ENCODE measurements at places on chromosomes 12 and 14.

DNA sequence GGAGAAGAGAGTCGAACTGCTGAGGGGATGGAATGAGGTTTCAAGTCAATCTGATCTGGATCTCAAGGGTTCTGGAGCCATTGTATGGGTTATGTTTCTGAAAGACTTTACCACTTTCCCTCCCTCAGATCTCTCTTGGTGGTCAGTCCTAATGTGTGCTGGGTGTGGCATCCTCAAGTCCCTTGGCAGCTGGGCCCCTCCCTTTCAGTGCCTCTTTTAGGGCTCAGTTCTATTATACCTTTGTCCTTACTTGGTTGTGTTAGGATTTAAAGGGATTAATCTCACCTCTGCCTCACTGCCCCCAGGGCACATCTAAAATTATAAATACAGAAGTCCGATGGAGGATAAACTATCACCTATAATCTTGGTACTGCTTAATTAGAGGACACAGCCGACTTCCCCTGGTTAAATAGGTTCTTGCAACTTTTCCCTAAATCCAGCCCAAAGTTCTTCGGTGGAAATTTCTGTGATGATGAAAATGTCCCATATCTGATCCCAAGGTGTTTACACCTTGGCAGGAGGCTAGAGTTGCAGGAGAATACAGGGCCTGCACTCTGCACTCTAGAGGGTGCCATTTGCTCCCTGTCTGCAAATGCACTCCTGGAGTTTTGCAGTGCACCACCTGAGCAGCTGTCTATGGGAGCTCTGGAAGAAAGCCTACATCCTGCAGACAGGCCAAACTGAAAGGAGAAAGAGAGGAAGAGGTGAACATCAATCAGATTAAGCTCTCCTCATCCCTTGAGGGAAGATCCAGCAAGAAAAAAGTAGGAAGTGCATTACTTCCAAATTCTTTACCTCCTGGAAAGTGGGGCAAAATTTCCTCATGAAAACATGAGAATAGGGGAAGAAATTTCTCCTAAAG is 106.8 kb downstream of the NUAK1 start:
- no peak for DNase-seq

DNA sequence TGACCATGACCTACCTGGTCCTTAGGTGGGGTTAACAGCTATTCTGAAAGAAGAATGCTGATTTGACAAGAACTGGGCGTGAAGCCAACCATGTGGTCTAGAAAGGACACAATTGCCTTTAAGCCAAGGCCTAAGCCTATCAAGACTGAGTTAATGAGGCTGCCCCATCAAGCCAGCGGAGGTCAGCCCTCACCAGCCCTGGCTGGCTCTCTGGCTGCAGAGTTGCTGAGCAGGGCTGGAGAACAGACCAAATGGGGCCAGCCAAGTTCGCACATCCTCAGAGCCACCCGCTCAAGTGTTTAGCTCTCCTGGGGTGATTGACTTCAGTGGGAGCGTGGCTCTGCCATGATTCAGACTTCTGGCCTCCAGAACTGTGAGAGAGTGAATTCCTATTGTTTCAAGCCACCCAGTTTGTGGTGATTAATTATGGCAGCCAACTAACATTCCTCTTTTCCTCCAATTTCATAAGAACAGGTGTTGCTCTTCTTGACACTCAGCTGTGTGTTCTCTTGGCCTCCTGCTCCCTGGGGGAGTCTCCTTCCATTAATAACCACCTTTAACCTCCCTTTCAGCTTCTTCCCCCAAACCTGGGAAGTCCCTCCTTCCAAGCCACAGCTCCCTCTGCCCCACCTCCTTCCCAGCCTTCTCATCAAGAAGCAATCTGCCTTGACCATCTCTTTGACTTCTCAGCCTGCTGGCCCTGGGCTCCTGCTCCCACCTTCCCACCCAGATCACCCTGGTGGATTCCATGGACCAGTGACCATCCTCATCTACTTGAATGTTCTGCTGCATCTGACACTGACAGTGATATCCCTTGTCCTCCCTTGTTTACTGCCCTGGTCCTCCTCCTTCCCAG is 5.3 kb upstream of the SERPINA5 start:
- DNase-seq = no peak

GRCh38 chr14:101979666-101980065 is 15.3 kb downstream of the DYNC1H1 start:
- DNase-seq = no peak

- no peak for DNase-seq
Observed at GRCh38 chr12:25827141-25827540, 131.3 kb upstream of the RASSF8 start.

DNA sequence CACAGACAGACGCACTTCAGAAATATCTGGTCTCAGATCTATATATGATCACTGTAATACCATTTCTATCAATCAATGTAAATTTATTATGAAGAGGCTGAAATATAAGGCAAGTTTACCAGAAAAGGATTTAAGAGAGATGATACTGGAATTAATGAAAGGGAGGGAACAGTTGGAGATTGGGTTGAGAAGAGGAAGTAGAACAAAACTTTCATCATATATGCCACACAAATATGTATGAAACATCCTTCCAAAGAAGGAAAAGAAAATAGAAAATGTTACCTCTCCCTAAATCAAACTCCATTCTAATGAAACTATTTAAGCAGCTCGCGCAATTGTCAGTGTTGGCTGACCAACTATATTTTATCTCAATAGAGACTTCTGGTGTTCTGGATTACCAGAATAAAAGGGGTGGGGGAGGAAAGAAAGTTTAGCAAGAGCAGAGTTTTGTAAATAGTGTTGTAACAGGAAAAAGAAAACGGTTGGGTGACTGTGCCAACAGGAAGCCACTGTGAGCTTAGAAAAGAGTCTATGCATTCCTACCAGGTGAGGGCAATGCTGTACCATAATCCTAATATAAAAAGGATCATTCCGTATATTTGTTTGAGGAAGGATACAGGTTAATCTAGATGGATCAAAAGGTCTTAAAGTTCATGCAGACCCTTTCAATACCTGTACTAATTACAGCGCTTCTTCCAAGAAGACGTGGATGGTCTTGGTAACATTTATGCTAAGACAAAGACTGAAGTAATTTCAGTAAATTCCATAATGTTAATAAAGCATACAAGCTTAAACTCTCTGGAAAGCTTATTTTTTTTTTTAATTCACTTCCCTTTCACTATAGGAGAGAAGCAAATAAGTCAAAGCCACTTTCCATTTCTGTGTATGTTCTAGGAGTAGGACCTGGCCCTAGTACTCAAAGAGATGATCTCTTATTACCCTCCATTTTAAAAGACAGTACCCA is 14.5 kb upstream of the LLPH start:
- DNase-seq = no peak

- DNase-seq = no peak
Observed at GRCh38 chr14:68808696-68809480, 16.0 kb upstream of the ZFP36L1 start.

GRCh38 chr12:132544080-132544397 is 54.1 kb downstream of the FBRSL1 start:
- no peak for DNase-seq

- no peak for DNase-seq
Observed at GRCh38 chr14:61025251-61026223, 44.5 kb downstream of the SLC38A6 start.

DNA sequence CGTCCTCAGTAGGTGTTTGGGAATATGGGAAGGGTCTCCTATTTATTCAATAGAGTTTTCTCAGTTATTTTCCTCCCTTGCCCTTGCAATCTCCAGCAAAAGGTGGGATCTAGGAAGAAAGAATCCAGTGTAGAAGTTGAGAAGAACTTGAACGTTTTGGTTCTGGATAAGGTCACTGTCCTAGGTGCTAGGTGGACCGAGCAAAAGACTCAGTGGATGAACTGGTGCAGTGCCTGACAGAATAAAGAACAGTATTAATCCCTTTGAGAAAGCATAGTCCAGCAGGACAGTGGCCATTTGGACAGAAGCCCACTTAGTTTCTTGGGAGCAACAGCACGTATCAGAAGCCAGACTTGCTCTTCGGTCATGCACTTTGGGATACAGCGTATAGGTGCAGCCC is 32.7 kb upstream of the LRTM2 start:
- no peak for DNase-seq

DNA sequence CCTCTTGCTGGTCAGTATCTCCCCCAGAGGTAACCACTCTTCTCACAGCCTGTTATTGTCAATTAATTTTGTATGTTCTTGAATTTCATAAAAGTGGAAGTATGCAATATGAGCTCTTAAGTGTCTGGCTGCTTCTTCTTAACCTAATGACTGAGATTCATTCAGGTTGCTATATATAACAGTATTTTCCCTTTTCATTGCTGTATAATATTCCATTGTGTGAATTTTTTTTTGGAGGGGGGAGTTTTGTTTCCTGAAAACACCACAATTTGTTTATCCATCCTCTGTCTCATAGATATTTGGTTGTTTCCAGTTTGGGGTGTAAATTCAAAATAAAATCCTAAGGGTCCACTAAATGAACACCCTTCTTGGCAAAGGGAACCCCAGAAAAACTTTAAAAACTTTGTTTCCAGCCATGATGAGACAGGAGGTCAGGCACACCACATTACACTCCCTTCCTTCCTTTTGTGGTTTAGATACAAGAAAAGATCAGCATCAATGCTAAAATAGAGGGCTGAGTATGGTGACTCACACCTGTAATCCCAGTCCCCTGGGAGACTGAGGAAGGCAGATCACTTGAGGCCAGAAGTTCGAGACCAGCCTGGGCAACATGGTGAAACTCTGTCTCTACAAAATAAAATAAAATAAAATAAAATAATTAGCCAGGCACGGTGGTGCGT is 4.1 kb upstream of the DAO start:
- DNase-seq = no peak

GRCh38 chr12:50403001-50403440 is 2.3 kb downstream of the LARP4 start:
- no peak for DNase-seq

GRCh38 chr14:81169711-81170103 is 51.1 kb downstream of the GTF2A1 start:
- DNase-seq = no peak

DNA sequence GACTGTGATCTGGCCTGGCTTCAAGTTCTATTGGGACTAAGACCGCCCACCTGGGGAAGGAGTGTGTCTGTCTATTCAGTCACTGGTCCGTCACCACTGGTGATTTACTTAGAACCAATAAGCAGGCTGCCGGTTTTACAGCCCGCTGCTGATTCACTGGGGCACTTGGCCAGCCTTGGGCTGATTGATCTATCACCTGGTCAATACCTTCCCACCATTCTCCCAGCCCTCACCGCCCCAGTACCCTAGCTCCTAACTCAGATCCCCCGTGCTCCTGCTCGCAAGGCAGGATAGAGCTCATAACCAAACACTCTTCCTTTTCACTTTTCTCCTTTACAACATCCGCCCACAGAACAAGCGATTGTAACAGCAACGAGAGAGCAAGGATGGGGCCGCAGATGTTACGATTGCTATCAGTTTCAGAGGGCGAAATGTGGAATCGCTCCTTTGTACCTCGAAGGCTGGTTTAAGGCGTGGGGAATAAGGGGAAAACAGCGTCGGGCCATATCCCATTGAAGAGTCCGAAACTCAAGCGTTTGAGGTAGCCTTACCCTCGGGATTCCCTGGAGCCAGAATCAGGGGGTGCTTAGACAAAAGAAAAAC is 672 bp downstream of the RDH11 start:
- peak; percentile 74 for DNase-seq

All from NCI-H510A (cell line).